ENCODE measurements at places on chromosomes 5 and 9.

- DNase-seq, result no peak
These were observed 37.1 kb downstream of the NEUROG1 start for GRCh38 chr5:135498637-135498995.

DNA sequence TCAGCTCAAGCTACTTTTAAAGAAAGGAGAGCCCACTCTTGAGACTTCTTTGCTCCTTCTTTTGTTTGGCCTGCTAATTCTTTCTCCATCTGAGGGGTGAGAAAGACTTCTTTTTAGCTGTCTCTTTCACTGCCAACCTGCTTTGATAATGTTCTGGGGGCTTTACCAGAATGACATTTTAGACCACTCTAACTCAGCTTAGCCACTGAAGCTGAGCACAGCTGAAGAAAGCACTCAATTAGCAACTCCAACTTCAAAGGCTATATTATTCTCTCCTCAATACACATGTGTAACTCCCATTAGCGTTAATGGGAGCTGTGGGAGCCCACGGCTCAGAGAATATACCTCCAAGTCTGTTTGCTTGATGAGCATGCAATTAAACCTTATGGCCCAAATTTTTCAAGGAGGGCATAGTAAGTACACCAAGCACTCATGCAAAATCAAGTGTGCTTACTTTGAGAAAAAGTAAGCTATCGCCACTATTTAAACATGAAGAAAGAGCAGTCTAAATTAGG is 815.4 kb upstream of the DMAC1 start:
- no peak for DNase-seq

DNA sequence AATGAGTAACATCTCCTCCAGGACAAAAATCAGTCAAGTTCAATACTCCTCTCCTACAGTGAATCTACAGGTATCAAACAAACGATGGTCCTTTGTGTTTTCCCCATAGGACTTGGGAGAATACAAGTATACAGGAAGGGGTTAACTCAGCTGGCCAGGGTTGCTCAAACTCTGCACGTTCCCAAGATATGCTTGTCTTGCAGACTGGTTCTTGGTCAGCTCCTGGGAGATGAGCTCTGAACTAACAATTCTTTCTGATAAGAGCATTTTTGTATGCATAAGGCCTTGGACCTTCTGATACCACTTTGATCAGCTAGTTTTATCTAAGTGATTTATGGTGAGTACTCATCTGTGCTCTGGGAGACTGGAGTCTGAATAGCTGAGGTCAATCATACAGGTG is 42.1 kb downstream of the LOX start:
- DNase-seq, result no peak

GRCh38 chr9:137286975-137287383 is 9.5 kb downstream of the TOR4A start:
- no peak for DNase-seq

DNA sequence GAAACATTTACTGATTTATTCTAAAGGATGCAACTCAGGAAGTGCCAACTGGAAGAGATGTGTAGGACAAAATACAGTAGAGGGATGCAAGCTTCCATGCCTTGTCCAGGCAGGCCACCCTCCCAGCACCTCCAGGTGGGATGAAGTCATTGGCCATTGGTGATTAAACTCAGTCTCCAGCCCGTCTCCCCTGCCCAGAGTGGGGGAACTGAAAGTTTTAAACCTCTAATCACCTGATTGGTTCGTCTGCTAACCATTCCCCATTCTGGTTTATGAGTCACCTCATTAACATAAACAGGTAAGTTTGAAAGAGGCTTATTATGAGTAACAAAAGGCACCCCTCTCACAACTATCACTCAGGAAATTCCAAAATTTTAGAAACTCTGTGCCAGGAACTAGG is 8.1 kb downstream of the TNFAIP8 start:
- DNase-seq, result no peak

DNA sequence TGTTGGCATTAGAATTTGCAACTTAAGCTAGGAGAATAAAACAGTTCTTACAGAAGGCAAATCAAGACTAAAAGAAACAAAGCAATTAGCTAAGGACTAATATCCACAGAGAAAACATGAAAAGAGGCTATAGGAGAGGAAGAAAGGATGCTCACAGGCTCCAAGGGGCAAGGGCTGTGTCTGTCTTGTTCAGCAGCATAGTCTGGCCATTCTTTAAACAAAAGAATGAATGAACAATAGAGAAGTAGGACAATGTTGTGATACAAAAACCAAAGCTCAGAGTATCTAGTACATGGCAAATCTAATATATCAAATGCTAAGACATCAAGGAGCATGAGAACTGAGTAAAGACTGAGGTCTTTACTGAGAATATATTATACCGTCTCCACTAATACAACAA is 39.5 kb downstream of the PLPP1 start:
- DNase-seq, result no peak

- no peak for DNase-seq
These were observed 42.3 kb downstream of the NAIF1 start for GRCh38 chr9:128024761-128025308.

DNA sequence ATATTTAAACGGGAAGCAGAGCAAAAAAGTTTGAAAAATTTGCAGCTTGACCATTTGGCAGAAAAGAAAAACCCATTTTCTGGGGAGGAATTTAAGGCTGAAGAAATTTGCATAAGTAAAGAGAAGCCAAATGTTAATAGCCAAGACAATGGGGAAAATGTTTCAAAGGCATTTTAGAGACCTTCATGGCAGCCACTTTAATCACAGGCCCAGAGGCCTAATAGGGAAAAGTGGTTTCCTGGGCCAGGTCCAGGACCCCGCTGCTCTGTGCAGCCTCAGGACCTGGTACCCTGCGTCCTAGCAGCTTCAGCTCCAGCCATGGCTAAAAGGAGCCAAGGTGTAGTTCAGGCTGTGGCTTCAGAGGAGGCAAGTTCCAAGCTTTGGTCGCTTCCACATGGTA is 507.3 kb downstream of the SLCO4C1 start:
- no peak for DNase-seq

DNA sequence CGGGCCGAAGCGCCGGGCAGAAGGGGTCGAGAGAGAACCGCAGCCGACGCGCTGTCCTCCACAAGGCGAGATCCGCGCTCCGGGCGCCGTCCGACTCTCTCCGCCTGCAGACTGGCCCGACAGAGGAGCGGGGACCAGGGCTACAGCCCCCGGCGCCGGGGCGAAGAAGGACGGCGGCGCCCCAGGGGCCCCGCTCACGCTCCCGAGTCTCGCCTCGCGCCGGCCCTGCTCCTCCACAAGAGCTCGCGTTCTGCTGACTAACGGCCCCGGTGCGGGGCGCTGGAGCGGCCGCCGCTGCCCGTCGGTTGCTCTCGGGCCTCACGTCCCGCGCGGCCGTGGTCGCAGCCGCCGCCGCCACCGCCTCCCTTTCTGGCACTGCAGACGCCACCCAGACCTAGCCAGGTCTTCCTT is 338 bp downstream of the ABHD17B start:
- no peak for DNase-seq

DNA sequence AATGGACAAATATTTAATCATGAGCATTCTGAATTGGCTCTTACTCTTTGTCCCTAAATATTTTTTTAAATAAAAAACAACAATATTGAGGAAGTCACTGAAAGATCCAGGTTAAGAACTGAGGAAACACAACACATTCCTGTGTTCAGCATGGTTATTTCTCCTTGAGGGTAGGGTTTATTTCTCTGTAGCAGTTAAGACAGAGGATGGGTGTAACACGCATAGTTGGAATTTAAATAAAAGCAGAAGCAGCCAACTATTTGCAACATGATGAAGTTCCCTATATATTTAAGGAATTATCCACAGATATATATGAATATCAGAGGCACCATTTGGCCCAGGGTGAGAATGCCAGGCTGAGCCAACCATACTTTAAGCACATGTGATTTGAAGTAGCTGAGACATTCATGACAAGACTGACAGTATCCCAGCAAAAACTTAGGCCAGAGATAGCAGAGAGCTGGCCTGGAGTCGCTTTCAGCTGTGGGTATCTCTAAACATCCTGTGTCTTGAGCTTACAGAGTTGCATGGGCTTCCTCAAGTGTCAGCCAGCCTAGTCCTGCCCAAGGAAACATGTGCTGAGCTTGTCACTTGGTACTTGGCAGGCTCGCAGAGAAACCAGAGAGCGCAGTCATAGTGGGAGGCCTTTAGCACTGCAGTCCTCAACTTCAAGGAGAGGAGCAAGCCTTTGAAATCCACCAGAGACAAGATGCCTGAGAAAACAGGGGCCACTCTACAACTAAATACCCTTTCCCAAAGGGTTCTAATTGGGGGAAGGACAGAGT is 43.6 kb downstream of the SEMA5A start:
- DNase-seq, result no peak

DNA sequence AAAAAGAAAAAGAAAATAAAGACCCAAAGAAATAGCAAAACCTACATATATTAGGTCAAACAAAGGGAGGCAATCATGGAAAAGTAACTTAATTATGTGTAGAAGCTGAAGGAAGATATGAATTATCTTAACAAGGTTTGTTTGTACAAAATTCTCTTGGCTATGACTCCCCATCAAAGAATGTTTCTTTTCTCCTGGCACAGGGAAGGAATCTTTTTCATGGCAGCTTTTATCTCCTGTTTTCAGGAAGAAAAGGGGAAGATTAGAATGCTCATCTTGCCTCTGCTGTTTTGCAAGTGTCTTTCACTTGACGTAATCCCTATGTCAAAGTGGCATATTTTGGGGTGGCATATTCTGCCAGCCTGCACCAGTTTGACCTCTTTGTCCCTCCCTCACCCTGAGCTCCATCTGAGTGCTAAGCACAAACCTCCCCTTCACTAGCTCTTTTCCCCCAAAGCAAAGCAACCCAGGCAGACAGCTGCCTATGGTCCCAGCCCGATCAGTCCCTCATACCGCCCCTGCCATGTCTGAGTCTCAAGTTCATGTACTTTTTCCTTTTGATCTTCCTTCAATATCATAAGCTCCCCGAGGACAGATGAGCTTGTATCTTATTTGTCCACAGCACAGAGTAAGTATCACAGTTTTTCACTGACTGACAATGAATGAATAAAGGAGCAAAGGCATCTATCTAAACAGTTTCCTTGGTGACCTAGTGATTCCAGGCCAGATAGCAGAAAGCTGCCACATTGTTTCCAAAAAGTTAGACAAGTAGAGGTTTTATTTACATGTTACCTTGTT is 242.8 kb upstream of the ANKRD55 start:
- no peak for DNase-seq

- DNase-seq, result peak; percentile 34
These were observed 18.4 kb upstream of the F2RL2 start for GRCh38 chr5:76641514-76642120.

DNA sequence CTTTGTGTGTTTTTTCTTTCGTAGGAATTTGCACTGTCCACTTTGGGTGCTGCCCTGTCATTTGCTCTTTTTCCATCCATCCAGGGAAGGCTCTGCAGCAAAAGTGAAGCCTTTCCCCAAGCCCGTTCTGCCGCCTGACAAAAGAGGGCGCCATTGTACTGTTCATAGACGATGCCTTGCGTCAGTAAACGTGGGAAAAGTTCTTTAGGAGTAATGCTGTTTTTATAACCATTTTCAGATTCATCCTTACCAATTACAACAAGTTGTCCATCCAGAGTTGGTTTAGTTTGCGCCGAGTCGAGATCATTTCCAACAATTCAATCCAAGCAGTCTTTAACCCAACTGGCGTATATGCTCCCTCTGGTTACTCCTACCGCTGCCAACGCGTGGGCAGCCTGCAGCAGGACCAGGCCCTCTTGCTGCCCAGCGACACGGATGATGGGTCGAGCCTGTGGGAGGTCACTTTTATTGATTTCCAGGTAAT is 34.3 kb upstream of the RPS23 start:
- peak; percentile 27 for DNase-seq
